ENCODE measurements at places on chromosomes 2 and 18.

DNA sequence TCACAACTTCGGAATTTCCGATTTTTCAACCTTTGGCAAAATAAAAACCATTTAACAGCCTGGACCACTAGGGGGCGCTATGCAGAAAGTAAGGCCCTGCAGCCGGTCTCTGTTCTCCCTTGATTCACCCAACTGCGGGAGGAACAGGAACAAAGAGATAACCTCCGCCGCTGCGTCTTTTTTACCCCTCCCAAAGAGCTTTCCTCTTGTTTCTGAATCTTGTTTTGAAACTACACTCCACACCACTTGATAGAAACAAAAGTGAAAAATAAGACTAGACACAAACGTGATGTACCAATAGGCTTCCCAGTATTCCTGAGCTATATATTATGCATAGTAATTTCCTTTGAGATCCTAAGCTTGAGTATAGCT, 231.2 kb downstream of the MYO3B start:
- DNase-seq: peak; percentile 49

DNA sequence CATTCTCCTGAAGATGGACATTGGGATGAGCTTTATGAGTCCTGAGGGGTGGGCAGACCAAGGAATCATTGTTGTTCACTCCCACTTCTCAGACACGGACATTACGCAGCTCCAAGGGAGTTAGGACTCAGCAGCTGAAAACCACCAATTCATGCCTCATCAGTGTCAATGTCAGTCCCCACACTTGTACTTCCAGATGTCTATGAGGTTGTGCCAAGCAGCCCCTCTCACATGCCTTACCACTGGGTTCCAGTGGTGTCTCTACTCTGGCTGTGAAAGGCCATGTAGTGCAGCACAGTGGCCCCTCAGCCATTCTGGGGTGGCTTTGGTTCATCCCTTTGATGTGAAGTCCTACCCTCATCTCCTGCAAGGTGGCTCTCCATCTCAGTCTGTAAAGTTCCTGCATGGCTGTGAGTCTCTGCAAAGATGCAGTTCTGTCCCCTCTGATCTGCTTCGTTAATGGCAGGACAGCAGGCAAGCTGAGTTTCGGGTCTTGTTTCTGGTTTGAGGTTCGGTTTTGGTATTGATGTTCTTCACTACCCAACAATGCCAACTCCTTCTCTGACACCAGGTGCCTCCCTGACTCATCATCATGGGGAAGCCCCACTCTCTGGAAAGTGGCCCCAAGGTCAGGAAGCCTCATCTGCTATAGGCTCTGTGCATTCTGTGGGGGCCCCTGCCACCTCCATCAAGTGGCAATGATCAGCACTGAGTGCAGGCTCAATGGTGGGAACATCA, 14.0 kb upstream of the COL6A3 start:
- DNase-seq: no peak

DNA sequence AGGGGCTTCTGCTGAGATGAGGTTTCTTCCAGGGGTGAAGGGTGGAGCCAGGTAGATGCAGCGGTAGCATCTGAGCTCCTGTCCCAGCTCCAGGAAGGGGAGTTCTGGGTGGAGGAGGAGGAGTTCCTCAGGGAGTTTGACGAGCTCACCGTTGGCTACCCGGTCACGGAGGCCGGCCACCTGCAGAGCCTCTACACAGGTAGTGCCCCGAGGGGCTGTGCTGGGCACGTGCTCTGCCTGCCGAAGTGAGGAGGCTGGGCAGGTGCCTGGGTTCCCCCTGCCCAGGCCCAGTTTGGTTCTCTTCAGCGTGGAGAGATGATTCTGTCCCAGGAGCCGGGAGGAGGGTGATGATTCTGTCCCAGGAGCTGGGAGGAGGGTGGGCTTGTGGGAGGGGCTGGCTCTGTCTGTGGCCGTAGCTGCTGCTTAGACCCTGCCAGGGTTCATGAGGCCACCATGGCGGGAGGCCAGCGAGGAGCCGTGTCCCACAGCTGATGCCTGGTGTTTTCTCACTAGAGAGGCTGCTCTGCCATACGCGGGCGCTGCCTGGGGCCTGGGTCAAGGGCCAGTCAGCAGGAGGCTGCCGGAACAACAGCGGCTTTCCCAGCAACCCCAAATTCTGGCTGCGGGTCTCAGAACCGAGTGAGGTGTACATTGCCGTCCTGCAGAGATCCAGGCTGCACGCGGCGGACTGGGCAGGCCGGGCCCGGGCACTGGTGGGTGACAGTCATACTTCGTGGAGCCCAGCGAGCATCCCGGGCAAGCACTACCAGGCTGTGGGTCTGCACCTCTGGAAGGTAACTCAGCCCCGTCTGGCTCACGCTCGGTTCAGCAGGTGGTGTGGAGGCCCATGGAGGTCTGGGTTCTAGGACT, 8.2 kb downstream of the CAPN10 start:
- no peak for DNase-seq

DNA sequence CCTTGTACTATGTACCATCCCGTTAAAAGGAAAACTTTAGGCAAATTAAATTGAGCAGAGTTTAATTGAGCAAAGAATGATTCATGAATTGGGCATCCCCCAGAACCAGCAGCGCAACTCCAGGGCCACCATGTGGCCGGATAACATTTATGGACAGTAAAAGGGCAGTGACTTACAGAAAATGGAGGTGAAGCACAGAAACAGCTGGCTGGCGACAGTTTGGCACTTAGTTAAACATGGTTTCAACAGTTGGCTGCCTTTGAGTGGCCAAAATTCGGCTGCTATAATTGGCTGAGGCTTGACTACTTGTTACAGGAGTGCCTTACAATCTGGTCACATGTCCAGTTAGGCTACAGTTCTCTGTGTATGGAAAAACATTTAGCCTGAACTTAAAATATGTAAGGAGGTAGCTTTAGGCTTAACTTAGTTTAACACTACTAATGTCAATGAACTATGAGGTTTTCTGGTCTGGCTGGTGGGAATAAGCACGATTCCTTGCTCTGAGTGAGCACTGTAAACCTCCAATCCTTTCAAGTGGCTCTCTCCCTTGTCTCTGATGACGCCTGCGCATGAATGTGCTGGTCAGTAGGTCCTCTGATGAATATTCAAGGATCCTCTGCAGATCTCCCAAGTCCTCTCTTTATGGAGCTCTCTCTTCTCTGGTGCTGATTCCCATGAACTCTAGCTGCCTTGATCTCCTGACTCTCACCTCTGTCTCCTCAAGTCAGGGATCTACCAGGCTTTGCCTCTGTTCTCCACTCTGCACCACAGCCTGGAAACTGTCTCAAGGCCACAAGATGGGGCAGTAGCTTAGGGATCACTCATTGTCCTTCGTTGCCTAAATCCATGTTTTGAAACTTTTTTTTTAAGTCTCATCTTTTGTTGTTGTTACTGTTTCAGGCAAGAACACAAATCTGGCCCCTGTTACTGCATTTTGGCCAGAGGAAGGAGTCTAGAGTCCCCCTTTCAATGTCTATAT, 24.4 kb upstream of the RAB31 start:
- DNase-seq: peak; percentile 71

GRCh38 chr2:72133721-72134407, 13.8 kb downstream of the CYP26B1 start:
- DNase-seq: no peak

DNA sequence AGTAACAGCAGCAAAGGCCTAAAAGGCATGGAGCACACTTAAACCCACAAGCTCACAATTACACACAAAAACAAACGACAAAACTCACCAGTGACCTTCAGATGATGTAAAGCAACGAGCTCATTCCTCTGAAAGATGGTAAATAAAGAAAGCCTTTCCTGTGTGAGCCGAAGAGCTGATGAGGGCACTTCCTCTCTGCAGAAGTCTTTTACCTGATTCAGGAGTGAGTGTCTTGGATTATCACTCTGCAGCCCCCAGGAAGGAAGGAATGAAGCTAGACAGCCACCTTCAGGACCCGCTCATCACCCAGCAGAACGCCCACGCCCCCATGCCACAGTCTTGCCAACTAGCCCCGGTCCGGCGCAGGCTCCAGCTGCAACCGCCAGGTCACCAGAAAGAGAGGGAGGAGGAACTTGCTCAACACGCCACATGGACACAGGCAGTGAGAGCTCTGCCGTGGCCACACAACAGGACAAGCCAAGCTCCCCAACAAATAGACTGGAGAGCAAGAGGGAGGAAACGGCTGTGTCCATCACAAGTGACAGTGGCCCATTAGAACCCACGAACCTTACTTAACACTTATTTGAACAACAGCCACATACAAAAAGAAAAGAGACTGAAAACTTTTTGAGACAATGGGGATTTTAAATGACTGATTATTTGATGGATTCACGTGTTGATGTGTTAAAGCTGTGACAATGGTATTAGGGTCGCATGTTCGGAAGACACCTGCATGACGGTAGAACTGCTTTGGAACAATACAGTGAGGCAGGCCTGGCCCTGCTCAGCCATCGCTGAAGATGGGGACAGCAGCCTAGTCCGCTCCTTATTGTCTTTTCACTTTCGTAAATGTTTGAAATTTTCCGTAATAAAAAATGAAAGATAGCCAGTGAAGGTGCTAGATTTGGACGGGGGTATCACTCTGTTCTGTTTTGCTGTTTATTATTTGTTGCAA, 127.3 kb downstream of the HDAC4 start:
- no peak for DNase-seq

DNA sequence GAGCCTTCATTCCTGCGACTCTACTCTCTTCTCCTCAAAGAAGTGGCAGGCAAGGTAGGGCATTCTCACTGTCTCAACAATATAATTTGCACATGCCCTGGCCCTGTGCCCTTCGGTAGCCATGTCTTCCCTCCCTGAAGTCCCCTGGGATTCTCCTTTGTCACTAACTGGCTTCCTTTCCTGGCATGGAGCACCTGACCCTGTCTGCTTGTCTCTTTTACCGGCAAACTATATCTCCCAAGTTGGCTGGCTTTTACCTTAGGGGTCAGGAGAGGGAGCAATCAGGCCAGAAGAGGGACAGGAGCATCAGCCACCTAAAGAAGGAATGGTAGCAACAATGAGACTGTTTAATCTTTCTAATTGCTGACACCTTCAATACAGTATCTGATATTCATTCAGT, 51.9 kb upstream of the RMDN2 start:
- DNase-seq: no peak

- no peak for DNase-seq
Measured at GRCh38 chr2:60958361-60958760, 59.2 kb upstream of the PEX13 start.

DNA sequence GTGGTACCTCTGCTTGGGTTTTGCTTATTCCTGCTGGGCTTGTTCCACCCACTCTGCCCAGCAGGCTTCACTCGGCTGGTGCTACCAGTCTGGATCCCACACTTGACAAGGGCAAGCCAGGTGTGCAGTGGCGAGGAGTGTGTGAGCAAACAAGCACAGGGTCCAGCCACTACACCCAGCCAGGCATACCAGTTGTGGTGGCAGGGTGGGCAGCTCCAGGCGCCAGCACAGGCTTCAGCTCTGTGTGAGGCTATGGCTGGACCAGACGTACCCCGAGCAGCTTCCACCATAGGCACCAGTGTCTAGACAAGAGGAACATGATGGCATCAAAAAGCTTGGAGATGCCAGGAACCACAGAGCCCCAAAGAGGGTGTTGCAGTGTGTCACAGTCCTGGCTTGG, 93.1 kb upstream of the GALNT5 start:
- no peak for DNase-seq

GRCh38 chr2:188338463-188338862, 46.8 kb downstream of the GULP1 start:
- no peak for DNase-seq

DNA sequence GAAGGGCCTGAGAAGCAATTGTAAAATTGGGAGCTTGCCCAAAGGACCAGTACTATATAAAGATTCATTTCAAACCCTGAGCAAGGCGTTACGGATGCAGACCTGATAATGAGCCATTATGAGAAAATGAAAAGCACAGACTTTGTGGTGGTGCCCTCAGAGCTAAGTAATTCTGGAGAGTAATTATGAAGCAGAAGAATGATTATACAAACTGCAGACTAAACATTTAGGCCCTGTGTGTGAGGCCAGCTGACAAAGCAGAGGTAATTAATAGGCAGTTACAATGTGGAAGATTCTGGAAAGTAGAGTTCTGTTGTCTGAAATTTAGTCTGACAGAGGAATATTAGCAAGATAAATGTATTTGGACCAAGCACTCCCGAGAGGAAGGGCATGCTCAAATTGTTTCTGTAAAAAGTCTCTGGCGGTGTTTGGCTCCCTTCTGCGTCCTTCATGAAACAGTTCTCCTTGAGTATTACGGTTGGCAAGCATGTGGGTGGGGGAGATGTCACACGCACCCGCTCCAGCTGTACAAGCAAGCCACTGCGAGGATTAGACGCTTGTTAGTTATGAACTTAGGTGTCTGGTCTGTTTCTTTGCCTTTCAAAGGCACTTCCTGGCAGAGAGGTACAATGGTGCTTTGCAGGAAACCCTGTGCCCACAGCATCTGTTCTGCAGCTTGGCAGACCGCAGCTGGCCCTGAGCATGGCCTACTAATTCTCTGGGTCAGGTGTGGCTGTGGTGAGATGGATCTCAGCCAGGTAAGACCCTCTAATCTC, 45.5 kb downstream of the CDC42EP3 start:
- DNase-seq: no peak

DNA sequence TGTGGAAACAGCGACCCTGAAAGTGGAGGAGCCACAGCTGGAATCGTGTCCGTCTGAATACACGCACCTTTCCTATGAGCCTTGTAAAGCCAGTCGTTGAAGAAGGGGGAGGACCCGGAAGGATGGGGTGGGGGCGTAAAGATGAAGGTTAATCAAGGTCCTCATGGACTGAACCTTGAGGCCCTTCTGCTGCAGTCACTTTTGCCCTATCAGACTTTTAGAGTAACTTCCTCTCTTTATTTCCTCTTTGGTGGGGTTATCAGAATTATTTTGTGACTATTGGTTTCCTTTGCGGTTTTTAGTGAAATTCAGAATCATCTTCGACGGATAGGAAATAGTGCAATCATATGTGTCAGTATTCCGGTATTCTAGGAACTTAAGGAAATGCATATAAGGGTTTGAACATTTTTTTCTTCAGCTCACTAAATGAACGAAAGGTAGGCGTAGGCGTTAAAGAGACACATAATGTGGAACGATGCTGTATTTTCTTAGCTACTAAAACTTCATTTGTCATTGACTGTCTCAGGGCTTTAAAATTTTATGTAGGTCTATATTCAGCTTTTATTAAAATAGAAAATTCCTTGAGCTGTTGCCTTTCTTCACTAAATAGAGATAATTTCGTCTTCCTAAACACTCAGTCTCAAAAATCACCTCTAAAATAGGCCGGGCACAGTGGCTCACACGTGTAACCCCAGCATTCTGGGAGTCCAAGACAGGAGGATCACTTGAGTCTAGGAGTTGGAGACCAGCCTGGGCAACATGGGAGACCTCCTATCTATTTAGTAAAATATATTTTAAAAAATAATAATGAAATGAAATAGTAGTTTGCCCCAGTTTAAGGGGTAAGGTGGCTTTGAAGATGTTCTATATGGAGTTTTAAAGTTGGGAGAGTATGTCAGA, 1.4 kb upstream of the YES1 start:
- no peak for DNase-seq

DNA sequence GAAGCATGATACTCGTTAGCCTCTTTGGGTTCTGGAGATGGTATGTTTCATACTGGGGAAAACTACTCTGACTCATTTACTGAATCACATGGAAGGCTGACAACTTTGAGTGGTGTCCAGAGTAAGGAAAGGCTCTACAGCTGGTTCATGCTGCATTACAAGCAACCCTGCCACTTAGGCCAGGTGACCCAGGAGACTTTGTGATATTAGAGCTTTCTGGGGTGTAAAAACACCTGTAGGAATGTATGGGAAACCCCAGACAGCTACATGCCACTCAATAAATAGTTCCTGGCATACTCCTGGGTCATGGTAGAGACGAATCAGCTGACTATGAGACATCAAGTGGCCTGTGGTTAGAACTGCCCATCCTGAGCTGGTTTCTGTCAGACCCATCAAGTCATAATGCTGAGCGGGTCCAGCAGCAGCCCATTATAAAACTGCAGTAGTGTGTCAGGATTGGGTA, 21.3 kb upstream of the TCF7L1 start:
- DNase-seq: peak; percentile 14
